Activated CD4-positive, alpha-beta T cell treated with anti-CD3 and anti-CD28 coated beads, Interleukin-2, amount 10 ng/mL, durations not matched to agents 24 days and 14 days (primary cell): ENCODE measurements at places on chromosomes 2 and 18. TPM values are rescaled to one million over a fixed set of nuclear protein-coding genes. Genes with fewer than 3 reads are reported as not detected.

The WBP1 gene
- 28.8 and 29.0 TPM in 2 replicates for total RNA-seq

The LAMA1 gene
- not detected in 2 replicates for total RNA-seq

The B3GNT7 gene
- total RNA-seq, result not detected in 2 replicates

The SERPINB3 gene
- not detected in 2 replicates for total RNA-seq

The IL36B gene
- not detected in 2 replicates for total RNA-seq

The SERPINB7 gene
- total RNA-seq, result not detected in 2 replicates

The SIX3 gene
- total RNA-seq, result not detected in 2 replicates

The L3MBTL4 gene
- total RNA-seq, result 0.26 and 0.28 TPM in 2 replicates

The ST8SIA5 gene
- total RNA-seq, result not detected in 2 replicates

The IL36A gene
- total RNA-seq, result 0.23 TPM in 1 of 2 replicates, not detected in the other

The GBX2 gene
- total RNA-seq, result not detected in 2 replicates

The CCDC102B gene
- 0.58 and 1.1 TPM in 2 replicates for total RNA-seq

The MOCOS gene
- 0.21 and 0.57 TPM in 2 replicates for total RNA-seq

The REG1B gene
- total RNA-seq, result not detected in 2 replicates

The ATRAID gene
- total RNA-seq, result 109 and 120 TPM in 2 replicates

The FBXO48 gene
- total RNA-seq, result 1.2 TPM in 2 replicates

The SLC5A7 gene
- total RNA-seq, result not detected in 2 replicates

The B4GALT6 gene
- total RNA-seq, result 2.4 and 2.8 TPM in 2 replicates

The PTPRM gene
- 6.8 and 11.5 TPM in 2 replicates for total RNA-seq

The MPP4 gene
- not detected in 2 replicates for total RNA-seq

The KCNF1 gene
- total RNA-seq, result not detected in 2 replicates

The NT5C1B gene
- total RNA-seq, result not detected in 2 replicates

The FARP2 gene
- 36.5 and 43.1 TPM in 2 replicates for total RNA-seq

The CDH2 gene
- total RNA-seq, result 0.07 TPM in 1 of 2 replicates, not detected in the other

The POU3F3 gene
- total RNA-seq, result not detected in 2 replicates

The CIDEA gene
- not detected in 2 replicates for total RNA-seq

The PKP4 gene
- 31.5 and 32.6 TPM in 2 replicates for total RNA-seq

The DIPK1C gene
- total RNA-seq, result not detected in 2 replicates

The PTPN18 gene
- total RNA-seq, result 61.7 and 61.9 TPM in 2 replicates

The NOSTRIN gene
- not detected in 2 replicates for total RNA-seq

The REG3A gene
- not detected in 2 replicates for total RNA-seq

The UGT1A3 gene
- total RNA-seq, result not detected in 2 replicates

The SELENOI gene
- 63.7 and 68.8 TPM in 2 replicates for total RNA-seq

The LRATD1 gene
- not detected in 2 replicates for total RNA-seq

The MATN3 gene
- total RNA-seq, result not detected in 2 replicates

The AGXT gene
- not detected in 2 replicates for total RNA-seq

The VWA3B gene
- not detected in 2 replicates for total RNA-seq

The SLC11A1 gene
- total RNA-seq, result 0.12 and 0.19 TPM in 2 replicates

The AMER3 gene
- total RNA-seq, result not detected in 2 replicates

The MBP gene
- total RNA-seq, result 60.2 and 63.1 TPM in 2 replicates

The PTPRN gene
- total RNA-seq, result 0.07 TPM in 1 of 2 replicates, not detected in the other

The SCN1A gene
- not detected in 2 replicates for total RNA-seq

The QPCT gene
- total RNA-seq, result 2.0 and 2.1 TPM in 2 replicates

The GPN1 gene
- 51.0 and 55.4 TPM in 2 replicates for total RNA-seq

The FN1 gene
- total RNA-seq, result 1.0 and 1.6 TPM in 2 replicates

The TMEM37 gene
- total RNA-seq, result not detected in 2 replicates

The MAB21L4 gene
- not detected in 2 replicates for total RNA-seq

The ST8SIA3 gene
- total RNA-seq, result not detected in 2 replicates

The GCKR gene
- total RNA-seq, result not detected in 2 replicates

The LIMS4 gene
- not detected in 2 replicates for total RNA-seq
